ENCODE measurements at places on chromosomes 7 and 10.

GRCh38 chr10:15585303-15585715 is 134.4 kb downstream of the ITGA8 start:
- peak; percentile 84 for DNase-seq

GRCh38 chr7:90766814-90767564 is 170.9 kb downstream of the CDK14 start:
- DNase-seq = peak; percentile 45

- DNase-seq = no peak
Measured at GRCh38 chr7:220151-220841, 27.9 kb downstream of the FAM20C start.

DNA sequence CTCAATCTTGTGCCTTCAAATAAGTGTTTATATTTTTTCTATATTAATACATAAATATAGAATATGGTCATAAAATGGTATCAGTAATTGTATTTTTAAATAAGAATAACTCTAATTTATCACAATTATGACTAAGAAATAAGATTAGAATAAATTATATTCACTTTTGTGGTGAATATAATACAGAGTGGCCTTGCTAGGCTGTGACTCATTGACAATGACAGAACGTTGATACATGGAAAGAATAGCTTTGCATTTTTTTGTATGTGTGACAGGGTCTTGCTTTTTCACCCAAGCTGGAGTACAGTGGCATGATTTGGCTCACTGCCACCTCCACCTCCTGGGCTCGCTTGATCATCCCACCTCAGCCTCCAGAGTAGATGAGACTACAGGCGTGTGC is 47.8 kb upstream of the PCLO start:
- no peak for DNase-seq

DNA sequence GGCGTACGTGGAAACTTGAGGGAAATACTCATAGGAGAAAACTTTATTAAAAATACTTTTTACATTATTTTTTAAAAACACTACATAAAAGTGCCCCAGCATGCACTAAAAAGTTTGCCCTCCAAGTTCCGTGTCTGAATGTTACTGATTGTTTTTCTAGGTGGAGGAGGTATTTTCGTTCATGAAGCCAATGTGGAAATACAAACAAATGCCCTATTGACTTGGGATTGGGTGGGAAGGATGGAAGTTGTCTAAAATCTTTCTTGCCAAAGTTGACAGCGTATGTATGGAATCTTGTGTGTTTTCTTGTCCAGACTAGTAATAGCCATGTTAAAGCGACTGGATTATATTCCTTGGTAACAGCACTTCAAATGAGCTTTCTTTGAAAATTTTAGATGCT is 1.2 kb downstream of the PROSER2 start:
- peak; percentile 43 for DNase-seq

DNA sequence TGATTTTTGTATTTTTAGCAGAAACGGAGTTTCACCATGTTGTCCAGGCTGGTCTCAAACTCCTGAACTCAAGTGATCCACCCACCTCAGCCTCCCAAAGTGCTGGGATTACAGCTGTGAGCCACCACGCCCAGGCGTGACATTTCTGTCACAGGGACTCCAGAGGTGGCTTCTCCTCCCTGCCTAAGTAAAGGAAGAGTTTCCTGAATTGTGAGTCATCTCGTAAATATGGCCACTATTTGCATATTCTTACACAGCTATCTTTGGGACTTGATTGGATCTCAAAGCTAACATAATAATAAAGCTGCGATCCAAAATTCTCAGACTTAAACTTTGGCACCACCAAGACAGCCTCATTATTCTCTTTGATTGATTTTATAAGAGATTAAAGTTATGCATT is 50.1 kb downstream of the ADARB2 start:
- no peak for DNase-seq

GRCh38 chr10:52198540-52198939 is 115.5 kb upstream of the DKK1 start:
- peak; percentile 46 for DNase-seq

GRCh38 chr10:79357180-79357579 is 9.9 kb downstream of the PPIF start:
- no peak for DNase-seq

- no peak for DNase-seq
Measured at GRCh38 chr10:70689661-70690060, 17.4 kb downstream of the ADAMTS14 start.

- DNase-seq = no peak
Measured at GRCh38 chr10:70193391-70193844, 23.1 kb upstream of the SAR1A start.

DNA sequence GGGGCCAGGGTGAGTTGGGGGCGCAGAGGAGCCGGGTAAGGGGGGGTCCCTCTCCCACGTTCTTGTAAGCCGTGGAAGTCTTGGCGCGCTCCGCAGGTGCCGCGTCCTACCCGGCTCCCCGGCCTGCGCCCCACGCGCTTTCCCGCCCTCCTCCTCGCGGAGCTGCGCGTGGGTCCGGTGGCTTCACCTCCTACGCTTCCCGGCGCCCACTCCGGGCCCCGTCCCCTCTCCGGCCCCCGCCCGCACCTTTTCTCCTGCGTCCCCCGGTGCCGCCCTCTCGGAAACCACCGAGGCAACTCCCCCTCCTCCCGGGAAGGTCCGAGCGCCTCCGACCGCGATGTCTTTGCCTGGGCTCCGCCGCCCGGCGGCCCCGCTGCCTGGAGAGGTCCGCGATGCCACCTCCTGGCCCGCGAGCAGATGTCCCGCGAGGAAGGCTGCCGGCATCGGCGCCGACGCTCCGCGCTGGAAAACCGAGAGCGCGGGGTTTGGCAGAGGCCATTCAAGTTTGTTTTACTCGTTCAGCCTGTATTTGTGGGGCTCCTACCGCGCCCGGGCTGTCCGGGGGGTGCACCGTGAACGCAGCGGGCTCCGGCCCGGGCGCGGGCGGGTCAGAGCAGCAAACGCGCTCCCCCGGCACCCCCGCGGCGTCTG is 2.4 kb upstream of the NKX6-2 start:
- DNase-seq = no peak

- DNase-seq = no peak
Measured at GRCh38 chr10:3516234-3516922, 268.6 kb downstream of the KLF6 start.

DNA sequence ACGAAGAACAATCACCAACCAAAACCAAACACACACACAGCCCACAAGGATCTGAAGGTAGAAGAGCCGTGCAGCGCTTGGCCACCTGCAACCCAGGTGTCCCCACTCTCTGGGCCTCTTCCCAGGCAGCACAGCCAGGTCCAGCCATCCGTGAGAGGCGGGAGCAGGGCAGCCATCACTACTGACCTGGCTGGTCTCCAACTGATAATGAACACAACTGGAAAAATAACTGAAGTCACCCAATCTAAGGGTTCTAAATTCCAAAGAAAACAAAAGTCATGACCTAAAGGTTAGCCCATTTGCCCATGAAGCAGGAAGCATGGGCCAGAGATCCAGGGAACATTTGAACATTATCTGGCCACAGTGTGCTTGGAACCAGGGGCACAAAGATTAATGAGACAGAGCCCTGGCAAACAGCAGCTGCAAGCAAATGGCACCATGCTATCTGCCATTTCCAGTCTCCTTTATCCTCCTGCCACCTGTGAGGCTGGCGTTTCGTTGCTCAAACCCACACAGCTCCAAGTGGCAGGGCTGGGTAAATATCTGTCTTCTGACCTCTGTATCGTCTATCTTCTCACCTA is 207.9 kb downstream of the TNS3 start:
- no peak for DNase-seq

- DNase-seq = no peak
Measured at GRCh38 chr7:135914346-135914745, 62.8 kb downstream of the MTPN start.

DNA sequence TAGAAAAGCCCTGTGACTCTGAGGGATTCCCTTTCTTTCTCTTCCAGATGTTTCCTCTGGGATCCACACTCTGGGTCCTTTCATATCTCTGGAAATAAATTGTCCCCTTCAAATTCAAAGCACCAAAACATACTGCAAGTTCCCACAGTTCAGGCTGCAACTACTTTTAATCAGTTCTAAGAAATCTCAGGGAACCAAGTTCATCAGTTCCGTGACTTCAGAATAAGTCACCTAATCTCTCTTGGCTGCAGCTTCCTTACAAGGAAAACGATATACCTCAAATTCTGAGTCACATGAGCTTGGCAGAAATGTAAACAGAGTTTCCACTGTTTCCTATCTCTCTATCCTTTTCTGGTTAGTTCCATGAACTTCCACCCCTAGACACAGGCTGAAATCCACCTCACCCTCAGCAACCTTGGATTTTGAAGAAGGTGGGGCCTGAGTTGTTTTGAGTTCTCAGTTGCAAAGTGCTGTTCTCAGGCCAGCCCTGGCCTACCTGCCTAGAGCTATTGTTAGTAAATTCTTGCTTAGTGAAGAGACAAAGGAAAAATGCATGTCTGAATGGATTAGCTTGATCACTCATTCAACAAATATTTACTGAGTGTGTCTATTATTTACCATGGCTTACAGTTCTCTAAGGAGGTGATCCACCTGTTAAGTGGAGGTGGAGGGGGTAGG is 59.3 kb upstream of the IL6 start:
- peak; percentile 73 for DNase-seq

DNA sequence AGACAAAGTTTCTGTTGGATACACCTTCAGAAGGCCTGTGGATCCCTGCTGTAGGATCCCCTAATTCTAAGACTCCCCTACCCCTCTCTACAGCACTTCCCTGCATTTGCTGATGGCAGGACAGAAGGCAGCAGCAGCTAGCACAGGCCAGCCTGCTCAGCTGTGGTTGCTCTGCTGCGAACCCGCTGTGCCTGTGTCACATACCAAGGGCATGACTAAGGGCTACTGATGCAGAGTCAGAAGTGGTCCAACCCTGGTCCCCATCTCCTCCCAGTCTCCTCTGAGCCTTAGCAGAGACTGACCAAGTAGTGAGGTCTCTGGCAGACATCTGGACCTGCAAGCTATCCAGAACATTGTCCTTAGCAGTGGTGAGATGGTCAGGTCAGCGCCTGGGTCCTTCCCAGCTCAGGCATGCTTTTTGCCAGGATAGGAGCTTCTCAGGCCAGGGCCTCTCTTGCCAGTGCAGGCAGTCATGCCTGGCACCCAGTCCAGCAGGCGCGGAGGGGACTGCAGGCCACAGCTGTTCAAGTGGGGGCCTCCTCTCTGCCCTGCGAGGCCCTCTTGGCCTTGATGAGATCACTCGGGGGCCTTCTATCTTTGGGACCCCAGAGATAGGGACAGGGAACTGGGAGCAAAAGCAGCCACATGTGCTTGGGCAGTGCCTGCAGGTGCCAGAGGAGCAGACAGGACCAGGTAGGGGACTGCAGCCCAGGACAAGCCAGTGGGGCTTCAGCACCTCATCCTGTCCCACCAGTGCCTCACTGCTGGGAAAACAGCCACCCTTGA is 146.4 kb downstream of the ZNF248 start:
- no peak for DNase-seq

- no peak for DNase-seq
Measured at GRCh38 chr10:17195083-17195482, 6.4 kb downstream of the TRDMT1 start.

DNA sequence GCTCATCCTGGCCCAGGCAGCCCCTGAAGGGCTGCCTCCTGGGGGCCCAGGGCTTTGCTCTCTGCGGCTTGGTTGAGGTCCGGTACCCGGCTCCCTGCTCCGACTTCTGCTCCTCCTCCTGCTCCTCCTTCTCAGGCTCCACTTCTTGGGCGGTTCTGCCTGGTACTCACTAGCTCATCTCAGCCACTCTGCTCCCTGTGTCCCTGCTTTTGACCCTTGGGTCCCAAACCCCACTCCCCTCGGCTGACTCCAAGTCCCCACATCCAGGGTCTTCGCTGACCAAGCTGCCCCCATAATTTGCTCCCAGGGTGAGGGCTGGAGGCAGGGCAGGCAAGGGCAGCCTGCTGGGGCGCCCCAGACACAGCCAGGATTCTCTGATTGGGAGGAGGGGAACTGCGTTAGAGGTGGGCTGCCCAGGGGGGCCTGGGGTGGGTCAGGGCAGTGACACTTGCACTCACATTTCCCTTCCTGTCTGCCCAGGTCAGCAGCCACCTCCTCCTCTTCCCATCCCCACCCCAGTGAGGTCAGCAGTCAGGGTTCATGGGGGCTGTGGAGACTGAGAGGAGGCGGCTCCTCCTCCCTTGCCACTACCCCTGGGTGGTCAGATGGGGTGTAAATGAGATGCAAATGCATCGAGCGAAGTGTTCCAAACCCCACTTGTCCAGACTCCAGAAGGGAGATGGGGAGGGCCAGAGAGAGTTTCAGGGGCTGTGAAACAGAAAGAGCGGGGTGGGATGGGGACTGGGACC is 2.2 kb downstream of the SMARCD3 start:
- DNase-seq = no peak

GRCh38 chr10:92757066-92757710 is 67.4 kb downstream of the HHEX start:
- DNase-seq = peak; percentile 99

DNA sequence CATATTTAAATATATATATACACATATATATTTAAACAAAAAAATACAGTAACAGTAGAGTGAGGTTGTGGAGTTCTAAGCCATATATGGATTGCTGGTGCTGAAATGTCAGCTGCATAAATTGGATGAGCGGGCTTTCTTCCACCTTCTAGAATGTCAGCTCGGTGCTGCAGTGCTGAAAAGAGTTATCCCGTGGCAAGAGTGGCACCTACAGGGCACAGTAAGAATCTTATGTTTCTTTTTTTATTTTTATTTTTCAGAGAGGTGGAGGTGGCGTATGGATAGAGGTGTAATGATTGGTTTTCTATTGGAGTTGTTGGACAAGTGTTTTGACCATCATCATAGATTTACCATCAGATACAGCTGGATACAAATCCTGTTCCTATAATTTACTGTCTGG is 86.2 kb upstream of the DYNC1I1 start:
- DNase-seq = peak; percentile 91

GRCh38 chr7:20140291-20141001 is 76.7 kb downstream of the MACC1 start:
- DNase-seq = no peak

DNA sequence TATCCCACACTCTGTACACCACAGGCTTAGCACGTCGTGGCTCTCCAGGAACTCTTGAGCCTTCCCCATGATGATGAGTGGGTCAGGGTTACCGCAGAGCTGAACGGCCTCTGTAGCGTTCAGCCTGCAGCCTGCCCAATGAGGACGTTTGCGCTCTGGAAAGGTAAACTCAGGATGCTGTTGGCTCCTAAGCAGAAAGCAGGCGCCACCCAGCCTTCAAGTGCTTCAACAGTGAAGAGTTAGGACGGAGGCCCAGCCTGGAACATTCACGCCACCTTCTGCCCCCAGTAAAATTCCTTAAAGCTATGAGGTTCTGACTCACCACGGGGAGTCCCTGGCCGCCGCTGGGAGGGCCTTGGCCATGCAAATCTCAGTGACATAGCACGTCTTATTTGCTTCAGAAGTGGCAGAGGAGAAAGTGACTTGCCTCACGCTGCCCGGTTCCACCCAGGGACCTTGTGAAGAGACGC is 161.5 kb upstream of the SH2B2 start:
- no peak for DNase-seq

DNA sequence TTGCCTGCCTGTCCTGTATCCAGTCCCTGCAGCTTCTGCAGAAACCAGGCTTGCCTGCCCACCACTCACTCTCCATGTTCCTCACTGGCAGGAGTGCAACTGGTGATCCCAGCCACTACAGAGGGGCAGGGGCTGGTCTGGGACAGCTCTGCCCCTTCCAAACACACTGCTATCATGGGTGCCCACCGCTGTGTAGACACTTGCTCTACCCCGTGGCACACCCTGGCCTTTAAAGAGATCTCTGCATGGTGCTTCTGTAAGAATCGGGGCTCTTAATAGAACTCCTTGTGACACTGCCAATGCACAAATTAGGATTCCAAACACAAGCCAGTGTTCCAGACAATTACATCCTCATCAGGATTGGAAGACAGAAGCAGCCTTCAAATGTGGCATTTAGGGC is 41.7 kb downstream of the C10orf90 start:
- no peak for DNase-seq

GRCh38 chr10:43980715-43981114 is 332.0 kb upstream of the ZNF32 start:
- no peak for DNase-seq

GRCh38 chr7:129840757-129841156 is 112.0 kb downstream of the UBE2H start:
- peak; percentile 19 for DNase-seq
